ENCODE measurements at places on chromosomes 4 and X.

DNA sequence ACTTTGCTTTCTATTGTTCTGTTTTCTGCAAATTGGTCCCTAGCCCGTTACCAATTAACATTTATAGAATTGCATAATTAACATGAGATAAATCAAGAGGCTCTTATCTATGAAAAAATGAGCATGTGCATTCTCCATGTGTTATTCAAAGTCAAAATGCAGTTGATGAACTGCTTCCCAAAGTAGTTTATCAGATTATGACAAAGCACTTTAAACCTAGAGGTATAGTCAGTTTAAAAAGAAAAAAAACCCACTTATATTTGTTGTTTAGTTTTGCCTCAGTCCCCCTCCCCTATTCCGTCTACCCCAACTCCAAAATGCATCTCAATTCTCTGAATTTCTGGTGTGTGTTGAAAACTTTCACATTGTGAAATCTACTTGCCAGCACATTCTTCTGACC lies 119.5 kb downstream of the ATXN3L start:
- no peak for DNase-seq

DNA sequence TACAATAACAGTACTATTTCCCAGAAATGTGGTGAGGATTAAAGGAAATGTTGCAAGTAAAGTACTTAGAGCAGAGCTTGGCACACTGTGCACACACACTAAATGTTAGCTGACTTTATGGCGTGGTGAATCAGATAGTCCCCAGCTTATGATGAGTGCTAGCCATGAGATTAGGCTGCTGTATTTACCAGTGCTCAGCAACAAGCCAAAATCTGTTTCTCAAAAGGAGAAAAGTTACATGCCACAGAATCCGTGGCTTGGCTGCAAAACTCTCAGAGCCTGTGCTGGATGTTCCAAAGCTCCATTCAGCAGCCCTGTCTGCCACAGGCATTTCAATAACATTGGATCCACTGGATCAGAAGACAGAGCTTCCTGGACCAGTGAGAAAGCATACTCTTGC lies 12.8 kb upstream of the STBD1 start:
- DNase-seq, result no peak

DNA sequence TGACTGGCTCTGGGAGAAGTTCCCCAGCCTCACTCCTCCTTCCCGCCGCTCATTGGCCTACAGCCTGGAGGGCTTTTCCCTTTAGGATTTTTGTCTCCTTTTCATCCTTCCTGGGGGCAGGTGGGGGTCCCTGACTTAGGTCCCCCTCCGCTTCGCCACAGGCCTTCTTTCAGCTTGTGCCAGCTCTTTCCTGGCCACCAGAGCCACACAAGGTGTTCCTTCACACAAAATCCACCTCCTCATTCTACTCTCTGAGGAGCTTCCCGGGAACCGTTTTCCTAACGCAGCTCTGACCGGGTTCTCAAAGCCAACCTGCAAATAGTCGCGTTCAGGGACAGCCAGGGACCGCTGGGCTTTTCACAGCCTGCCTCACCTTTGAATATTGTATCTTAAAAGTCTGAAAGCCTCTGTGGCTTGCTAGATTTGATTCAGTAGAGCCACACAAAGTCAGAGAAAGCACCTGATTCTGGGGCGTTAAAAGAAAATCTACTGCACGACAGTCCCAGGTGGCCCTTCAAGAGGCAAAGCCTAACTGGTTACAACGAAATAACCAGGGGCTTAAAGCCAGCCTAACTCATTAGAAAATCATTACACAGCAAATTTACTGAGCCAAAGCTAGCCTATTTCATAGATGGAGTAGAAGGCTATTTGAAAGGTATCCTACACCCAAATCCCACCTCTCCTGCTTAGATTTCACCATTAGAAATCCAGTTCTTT lies 731 bp upstream of the GPC3 start:
- DNase-seq, result no peak

- DNase-seq, result no peak
These were observed 23.5 kb upstream of the THOC2 start for GRCh38 chrX:123756320-123756719.

- DNase-seq, result no peak
These were observed 356.9 kb downstream of the RAB28 start for GRCh38 chr4:13126976-13127910.

Data from skeletal muscle cell (primary cell).